ENCODE measurements at places on chromosomes 11 and 22.

- no peak for DNase-seq
These were observed 714.7 kb upstream of the TENM4 start for GRCh38 chr11:80155412-80156017.

DNA sequence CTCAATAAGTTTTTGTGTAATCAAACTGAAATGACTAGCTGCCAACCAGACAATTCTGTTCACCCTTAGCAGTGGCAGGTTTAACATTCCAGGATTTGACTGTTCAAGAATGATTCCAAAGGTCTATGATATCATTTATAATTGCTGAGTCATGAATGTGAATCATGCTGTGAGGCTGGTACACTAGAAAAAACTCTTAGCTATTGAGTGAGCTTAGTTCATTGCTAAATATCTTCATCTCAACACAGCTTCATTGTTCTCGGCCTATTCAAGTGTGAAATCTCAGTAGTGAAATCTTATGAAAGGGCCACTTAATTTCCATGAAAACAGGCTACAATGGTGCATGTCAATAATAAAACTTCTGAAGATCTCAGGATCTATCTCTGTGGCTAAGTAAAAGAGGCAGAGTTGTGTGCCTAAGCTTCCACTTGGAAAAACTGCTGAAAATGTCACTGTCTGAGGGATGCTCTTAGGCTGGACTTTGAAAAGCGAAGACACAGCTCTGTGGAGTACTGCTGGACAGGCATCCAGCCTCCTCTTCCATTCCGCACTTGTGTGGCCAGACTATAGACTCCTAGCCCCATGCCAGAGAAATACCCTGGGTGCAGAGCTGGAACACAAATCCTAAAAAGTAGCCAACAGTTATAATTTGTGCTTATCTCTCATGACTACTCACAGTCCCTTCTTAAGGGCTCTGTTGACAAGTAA is 12.8 kb downstream of the AQP11 start:
- DNase-seq = no peak

- DNase-seq = no peak
These were observed 81.7 kb downstream of the BARX2 start for GRCh38 chr11:129457321-129457720.

DNA sequence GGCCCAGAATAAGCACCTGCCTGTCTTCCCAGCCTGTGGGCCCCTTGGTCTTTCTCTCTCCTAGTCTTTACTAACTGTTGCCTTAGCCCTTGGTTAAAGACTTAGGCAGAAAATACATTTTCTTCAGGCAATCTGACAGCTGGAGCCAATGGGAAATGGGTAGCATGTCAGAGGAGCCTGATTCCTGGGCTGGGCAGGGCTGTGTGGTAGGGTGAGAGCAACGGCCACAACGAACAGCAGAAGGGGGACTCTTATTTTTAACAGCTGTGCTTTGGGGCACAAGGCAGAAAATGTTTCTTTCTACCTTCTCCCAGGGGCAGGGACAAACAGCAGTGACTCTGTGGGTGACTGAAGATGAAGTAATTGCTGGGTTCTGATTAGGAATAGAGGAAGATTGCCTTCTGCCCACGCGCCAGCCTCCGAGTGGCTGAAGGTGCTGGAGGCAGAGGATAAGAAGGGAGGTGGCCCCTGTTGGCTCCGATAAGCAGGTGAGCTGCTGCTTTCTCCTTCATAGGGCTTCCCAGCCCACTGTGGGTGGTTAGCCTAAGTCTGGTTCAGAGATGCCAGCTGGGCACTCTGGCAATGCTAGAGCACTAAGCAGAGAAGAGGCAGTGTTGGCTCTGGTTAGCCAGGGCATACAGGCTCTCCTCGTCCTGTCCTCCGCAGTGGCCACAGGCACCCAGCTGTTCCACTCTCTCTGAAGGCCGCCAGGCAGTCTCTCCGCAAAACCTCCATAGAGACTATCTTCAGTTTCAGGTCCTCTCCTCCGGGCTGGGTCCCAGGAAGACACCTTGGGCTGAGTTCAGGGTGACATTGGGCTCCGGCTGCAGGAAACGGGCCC is 1.5 kb downstream of the YPEL4 start:
- DNase-seq = no peak

DNA sequence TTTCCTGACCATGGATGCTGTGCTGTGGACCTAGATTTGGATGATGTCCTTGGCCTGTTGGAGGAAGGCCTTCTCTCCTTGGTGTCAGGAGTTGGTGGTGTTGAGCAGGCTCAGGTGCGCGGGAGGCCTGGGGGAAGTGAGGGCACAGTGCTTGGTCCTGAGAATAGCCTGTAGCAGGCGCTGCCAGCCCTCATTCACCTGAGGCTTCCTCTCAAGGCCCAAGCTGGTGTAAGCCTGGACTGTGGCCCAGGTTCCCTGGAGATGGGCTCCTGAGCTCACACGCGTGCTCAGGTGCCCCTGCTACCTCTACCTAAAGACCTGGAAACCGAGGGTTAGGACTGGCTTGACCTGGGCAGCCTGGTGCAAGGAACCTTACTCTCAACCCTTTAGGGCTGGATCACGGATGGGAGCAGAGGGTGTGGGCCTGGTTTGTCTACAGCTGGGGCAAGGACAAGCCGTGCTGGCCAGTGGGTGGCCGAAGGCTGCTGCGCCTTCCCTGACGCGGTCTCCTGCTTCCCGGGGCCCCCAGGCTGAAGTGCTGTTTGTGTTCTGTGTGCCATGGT is 7.8 kb upstream of the GRAMD4 start:
- DNase-seq = no peak

DNA sequence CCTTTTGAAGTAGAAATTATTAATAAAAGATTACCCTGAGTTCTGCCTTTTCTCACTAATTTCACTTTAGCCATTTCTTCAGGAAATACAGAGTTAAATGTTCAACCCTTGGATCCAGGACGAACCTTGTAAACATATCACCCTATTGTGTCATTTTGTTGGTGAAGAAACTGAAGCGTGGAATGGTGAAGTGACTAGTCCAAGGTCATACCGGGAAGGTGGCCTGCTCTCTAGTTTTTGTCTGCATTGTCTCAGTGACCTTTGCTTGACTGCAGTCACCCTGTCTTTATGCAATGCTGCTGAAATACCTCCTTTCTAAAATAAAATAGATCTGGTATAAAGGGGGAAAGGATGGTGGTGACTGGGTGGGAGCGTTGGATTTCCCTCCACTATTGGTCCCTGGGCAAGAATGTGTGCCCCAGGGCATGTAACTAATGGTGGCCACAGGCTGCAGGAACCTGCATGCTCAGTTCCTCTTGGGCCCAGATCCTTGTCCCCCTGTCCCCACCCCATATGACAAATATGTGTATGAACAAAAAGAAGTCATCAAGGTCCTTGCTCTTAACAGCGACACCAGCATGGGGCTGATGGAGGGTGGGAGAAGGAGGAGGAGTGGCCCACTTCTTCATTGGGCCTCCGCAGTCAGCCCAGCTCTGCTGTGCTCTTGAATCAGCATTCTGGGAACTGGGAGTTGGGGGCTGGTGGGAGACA is 977 bp upstream of the SORL1-AS1 start:
- DNase-seq = no peak

DNA sequence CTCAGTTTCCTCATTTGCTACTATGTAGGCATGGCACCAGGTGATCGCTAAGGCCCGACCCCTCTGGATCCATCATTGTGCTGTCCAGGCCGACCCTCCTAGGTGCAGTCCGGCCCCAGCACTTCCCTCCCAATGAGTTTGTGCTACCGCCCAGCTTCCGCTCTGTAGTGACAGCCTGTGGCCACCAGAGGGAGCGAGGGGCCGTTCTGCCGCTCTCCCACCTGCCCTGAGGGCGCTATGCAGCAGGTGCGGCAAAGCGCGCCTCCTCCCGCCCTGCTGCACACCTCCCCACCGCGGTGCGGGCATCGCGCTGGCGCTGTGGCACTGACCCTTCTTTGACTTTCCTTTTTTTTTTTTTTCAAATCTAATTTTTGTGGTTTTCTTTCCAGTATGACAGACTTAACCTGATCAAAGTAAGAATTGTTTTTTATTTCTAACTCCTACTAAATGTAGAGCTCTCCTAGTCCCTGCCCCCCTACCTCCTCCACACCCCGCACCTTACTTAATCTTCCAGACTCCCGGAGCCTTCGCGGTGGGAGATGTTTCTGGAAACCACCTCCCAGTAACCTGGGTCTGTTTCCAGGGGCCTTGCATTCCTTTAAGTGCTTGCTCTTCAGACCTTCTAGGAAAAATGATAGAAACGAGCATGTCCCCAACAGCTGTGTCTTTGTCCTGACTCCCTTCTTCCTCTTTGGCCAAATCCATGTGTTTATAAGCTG is 73.7 kb downstream of the SCN3B start:
- peak; percentile 34 for DNase-seq

GRCh38 chr11:107956543-107956942 is 28.3 kb downstream of the RAB39A start:
- no peak for DNase-seq

- DNase-seq = no peak
These were observed 855.9 kb downstream of the TBC1D22A start for GRCh38 chr22:47618180-47619010.

DNA sequence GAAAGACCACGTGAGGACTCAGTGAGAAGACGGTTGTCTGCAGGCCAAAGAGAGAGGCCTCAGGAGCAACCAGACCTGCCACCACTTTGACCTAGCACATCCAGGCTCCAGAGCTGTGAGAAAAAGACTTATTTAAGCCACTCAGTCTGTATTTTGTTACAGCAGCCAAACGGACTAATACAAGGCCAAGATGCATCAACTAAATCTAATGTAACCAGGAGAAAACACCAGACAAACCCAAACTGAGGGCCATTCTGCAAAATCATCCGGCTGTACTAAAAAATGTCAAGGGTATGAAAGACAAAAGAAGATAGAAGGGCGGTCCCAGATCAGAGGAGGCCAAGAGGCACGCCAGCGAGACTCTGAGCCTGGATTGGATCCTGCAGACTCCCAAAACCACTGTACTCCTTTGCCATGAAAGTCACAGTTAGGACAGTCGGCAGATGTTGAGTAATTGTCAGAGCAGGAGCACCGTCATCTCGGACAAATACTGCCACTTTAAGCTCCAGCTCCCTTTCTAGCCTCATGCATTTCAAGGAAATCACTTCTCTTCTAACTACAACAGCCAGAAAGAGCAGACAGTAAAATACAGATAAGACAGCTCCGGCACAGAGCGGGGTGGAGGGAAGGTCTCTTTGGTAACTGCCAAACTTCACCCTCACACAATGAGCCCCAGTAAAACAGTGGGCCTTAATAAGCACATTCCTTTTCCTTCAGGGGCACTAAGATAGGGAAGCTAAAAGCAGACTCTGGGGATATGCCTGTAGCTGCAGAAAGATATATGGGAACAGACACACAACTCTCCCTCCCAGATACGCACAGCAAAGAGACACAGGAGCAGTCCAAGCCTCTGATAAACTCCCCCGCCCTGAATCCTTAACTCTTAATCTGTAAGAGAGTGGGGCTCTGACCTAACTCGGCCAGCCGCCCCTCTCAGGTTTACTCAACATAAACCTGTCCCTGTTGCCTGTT is 3.5 kb upstream of the ZP1 start:
- no peak for DNase-seq

GRCh38 chr11:62842171-62842741 is 2.9 kb upstream of the WDR74 start:
- no peak for DNase-seq

DNA sequence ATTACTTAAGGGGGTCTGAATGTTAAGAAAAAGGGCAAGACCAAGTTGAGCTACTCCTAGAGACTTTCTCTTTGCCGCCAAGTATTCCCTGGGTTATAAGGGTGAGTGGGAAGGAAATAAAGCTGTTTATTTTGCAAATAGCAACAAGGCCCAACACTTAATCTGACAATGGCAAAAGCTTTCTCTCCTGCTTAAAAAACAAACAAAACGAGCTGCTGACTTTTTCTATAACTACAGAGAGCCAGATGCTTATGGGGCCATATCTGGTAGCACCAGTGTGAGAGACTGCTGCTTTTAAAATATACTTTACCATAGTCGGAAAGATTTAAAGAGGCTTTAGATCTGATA is 2.3 kb upstream of the KDM2A start:
- no peak for DNase-seq

- no peak for DNase-seq
These were observed 9.0 kb upstream of the ATG16L2 start for GRCh38 chr11:72805216-72805615.

GRCh38 chr22:30286813-30287647 is 2.3 kb downstream of the CASTOR1 start:
- DNase-seq = peak; percentile 65

DNA sequence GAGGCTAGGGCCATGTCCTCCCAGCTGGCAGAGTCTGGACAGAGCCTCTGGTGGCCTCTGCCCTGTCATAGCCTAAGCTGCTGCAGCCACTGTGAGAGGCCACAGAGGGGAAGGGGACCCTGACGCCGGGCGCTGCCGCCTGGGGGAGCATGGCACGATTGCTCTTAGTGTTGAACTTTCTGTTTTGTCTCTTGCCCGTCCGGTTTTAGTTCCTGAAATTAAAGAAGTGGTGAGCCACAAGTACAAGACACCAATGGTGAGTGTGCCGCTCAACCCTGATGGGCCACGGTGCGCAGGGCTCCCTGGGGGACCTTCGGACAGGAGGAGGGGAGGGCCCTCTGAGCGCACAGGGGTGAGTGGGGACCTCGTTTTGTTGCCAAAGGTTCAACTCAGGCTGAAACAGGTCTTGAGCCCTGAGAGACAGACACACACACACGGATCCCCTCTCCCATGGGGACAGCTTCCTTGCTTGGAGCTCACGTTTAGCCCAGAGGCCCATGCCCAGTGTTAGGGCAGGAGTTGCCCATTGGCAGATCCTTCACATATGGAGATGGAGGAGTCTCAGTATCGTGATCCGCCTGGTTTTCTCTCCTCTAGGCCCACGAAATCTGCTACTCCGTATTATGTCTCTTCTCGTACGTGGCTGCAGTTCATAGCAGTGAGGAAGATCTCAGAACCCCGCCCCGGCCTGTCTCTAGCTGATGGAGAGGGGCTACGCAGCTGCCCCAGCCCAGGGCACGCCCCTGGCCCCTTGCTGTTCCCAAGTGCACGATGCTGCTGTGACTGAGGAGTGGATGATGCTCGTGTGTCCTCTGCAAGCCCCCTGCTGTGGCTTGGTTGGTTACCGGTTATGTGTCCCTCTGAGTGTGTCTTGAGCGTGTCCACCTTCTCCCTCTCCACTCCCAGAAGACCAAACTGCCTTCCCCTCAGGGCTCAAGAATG is 23.8 kb downstream of the MYBPC3 start:
- DNase-seq = no peak

DNA sequence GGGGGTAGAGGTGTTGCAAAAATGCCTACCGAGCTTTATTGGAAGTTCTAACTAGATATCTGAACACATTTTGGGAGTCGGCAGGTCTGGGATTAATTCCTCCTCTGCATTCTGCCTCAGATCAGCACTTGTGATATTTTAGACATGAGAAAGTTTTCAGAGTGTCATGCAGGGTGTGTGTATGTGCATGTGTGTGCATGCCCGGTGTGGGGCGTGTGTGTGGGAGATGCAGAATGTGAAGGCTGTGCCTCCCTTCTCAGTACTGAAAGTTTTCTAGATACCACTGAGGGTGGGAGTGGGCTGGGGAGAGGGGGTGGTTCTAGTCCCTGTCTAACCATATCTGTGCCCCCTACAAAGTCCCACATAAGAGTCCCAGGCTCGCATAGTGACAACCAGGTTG is 180.0 kb upstream of the NTM start:
- DNase-seq = no peak
